Hematopoietic multipotent progenitor cell (in vitro differentiated cells): ENCODE measurements at places on chromosomes 12 and 14. TPM values are rescaled to one million over a fixed set of nuclear protein-coding genes. Genes with fewer than 3 reads are reported as not detected.
A peak's percentile ranks its signal among the peaks of the same experiment; 100 is the strongest.

KRT78 gene
- not detected for total RNA-seq

SOAT2 gene
- under 0.01 TPM for total RNA-seq

EIF2S1 gene
- total RNA-seq = 20.2 TPM

MAP3K9 gene
- total RNA-seq = 0.27 TPM

CCDC184 gene
- 0.54 TPM for total RNA-seq

NR1H4 gene
- total RNA-seq = not detected

ATG2B gene
- total RNA-seq = 16.2 TPM

GSKIP gene
- 8.6 TPM for total RNA-seq

ERP27 gene
- 1.3 TPM for total RNA-seq

KRT8 gene
- 7.3 TPM for total RNA-seq

DNA sequence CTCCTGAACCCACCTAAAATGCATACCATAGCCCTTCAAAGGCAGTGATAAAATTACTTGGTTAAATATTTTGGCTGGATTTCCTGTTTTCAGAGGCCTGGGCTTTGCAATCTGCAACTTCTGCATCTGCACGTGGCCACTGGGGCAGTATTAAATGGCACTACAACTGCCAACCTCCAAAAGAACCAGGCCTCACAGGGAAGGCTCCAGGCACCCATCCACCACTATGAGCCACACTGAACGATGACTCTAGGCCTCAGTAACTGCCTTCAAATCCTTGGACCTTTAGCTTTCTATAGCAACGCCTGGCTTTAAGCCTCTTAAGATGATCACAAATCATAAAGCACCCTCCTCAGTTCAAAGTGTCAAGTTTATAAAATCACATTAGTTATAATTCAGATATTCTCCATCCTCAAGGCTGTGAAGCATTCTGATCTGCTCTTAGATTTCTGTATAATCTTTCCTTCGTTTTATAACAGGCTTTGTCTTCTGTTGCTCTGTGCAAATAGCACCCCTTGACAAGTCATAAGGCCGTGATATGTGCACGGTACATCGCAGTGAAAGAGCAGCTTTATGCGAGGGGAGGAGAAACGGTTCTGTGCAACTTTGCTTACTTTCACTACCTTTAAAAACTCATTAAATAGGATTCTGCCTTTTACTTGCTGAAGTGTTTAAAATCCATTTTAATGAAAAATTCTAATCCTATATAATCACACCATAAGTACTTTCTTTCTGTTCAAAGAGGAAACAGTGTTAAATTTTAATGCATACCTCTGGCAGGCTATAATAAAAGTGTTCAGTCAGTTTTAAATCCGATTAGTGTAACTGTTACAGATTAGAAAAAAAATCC is 196.4 kb upstream of the G2E3 start:
- no peak for DNase-seq

DNA sequence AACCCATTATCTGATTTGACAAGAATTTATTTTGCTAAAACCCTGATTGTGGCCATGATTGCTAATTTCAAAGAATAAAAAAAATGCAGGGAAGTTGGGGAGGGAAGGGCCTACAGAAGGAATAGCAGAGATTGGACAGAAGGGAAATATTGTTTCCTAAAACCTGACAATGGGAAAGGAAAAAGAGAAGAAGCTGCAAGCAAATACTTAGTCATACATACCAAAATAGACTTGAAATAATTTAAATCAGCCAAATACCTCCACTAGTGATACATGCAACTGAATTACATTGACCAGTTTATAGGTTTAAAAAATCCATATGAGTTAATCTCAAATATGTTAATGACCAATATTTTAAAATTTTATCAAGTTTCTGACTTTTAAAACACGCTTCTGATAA is 75.1 kb downstream of the PELI2 start:
- DNase-seq = no peak

DNA sequence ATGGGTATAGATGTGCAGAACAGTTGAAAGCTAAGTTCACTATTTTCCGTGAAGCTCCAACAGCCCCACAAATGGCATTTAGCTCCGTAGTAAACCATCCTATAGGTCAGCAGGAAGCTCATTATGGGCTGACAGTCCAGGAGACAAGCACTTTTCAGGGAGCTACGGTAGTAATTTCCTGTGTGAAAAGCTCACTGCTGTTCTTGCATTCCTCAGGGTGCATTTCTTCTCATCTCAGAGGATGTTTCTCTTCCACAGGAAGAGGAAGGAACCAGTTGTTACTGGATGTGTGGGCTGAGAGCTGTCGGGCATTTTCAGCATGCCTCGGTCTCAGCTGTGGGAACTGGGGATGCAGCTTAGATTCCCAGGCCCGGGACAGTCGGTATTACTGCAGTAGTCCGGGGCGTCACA is 72.8 kb downstream of the GALNT4 start:
- no peak for DNase-seq

- DNase-seq = no peak
Observed at GRCh38 chr12:50467439-50467838, 37.3 kb upstream of the DIP2B start.

DNA sequence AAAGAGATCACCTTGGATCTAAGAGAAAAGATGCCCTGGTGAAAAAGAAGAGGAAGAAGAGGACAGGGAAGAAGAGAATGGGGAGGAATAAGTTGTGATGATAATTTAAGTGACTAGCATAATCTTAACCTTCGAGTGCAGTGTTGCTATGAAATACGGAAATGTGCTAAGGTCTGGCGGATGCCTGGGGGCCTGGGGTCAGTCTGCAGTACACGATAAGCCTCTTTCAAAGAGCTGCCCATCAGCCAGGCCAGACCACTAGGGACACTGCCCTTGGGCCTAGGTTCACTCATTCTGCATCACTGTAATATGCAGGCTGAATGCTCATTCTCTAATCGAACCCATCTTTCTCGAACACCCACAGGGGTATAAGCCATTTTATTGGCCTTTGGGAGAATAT is 83.4 kb downstream of the PLEKHG3 start:
- DNase-seq = no peak

DNA sequence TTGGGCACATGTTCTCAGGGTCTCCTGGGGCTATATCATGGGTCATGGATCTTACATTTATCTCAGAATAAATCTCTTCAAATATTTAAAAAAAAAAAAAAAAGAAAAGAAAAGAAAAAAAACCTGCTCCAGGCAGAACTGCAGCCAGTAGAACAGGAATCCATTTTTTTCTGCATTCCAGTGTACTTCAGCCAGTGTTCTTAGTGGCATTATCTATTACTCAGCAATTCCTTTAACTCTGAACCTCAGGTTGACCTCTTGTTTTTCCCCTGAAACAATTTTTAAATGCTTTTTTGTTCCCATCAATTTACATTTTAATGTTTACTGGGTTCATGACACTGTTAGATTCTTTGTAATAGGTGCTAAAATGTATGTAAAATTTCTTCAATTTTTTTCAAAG is 66.7 kb upstream of the STXBP6 start:
- no peak for DNase-seq

GRCh38 chr12:32134101-32134888 is 27.6 kb downstream of the BICD1 start:
- peak; percentile 84 for DNase-seq

- no peak for DNase-seq
Observed at GRCh38 chr14:68374682-68375081, 418.2 kb downstream of the ZFP36L1 start.

DNA sequence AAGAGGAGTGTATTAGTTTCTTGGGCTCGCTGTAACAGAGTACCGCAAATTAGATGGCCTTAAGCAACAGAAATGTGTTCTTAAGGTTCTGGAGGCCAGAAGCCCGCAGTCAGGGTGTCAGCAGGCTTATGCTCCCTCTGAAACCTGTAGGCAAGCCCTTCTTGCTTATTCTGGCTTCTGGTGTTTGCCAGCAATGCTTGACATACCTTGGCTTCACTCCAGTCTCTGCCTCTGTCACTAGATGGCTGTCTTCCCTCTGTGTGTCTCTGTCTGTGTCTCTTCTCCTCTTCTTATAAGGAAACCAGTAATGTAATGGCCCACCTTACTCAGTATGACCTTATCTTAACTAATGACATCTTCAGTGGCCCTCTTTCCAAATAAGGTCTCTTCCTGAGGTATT is 85.1 kb downstream of the DERA start:
- no peak for DNase-seq

GRCh38 chr14:101301011-101301410 is 260.3 kb upstream of the DIO3 start:
- no peak for DNase-seq

DNA sequence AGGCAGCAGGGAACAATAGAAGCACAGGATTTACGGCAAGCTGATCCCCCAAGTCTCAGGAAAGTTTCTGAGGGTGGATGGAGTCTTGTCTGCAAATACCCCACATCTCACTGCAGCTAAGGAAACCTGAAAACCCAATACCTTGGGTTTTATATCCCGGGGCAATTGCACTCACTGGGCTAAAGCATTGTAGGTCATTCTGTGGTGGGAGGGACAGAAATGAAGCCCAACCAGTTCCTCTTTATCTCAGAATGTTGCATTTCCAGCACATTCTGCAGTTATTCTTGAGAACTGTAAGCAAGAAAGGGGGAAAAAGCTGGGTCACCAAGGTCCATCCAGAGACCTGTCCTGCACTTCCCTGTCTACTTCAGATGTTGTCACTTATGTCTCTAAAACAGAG is 39.8 kb downstream of the C12orf42 start:
- no peak for DNase-seq

- no peak for DNase-seq
Observed at GRCh38 chr12:57240926-57241401, 10.0 kb downstream of the STAC3 start.

GRCh38 chr12:117367006-117367638 is 5.7 kb upstream of the NOS1 start:
- no peak for DNase-seq

DNA sequence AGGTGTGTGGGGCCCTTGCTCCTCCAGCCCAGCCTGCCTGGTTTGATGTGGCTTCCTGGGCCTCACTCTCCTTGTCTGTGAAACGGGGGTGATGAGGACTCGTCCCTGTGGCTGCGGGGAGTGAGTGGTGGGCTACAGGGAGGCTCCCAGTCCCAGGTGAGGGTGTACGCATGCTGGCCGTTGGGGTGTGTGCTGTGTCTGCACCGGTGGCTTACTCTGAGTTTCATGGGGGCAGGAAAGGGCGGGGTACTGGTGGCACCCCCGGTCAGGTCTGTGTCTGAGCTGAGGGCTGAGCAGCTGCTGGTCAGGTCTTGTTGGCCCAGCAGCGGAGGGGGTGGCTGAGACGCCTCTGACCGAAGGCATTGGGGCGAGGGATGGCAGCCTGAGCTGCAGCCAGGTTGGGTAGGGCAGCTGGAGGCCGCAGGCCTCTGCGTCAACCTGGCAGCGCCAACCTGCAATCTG is 11.2 kb downstream of the ULK1 start:
- no peak for DNase-seq

DNA sequence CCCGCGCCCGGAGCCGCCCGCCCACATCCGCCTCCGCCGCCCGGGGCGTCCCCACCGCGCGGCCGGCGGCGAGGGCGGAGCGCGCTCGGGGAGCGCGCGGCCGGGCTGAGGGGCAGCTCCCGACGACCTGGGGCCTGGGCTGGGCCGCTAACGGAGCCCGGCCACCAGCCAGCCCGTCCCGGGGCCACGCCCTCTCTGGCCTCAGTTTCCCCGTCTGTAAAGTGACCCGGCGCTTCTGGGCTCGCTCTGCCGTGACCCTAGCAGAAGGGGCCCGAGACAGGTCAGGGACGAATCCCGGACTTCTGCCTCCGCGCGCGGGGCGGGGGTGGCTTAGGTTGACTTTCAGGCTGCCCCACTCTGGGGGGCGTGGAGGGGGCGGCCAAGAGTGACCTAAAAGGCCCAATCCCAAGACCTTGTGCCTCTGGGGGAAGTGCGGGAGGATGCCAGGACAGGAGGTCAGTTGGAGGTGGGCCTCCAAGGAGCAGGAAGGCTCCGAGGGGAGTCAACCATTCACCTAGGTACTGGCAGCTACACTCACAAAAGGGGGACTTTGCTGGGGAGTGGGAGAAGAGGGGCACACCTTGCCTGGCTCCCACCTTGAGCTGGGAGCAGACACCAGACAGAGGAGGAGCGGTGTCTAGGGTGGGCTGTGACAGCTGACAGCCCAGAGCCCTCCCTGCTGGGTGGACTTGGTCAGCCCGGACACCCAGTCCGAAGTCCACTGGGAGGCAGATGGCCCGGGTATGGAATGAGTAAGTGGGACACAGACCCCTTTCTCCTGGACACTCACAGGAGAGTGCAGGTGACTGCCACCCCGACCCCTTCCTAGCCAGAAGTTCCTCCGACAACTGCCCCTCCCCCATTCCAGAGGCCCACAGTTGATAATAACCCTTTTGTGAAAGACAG is 486 bp upstream of the AKT1 start:
- DNase-seq = peak; percentile 42

GRCh38 chr14:49092345-49092744 is 493.8 kb downstream of the RPS29 start:
- no peak for DNase-seq

DNA sequence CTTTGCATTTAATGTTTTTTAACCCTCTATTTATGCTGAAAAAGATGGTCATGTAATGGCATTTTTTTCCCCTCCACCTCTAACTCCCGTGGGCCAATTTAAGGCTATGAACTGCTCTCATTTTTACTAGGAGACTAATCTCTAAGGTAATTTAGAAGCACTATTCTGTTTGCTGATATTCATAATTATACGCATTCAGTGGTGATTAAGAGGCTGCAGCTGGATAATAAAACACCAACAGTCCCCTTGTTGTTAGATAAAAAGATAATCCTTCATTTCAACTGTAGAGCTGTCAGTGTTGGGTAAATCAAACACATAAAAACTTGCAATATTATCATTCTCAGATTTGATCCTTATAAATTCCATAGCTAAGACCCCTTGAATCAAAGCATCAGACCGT is 8.9 kb downstream of the MYO1H start:
- no peak for DNase-seq

- no peak for DNase-seq
Observed at GRCh38 chr12:116735084-116735483, 2.8 kb downstream of the SPRING1 start.

DNA sequence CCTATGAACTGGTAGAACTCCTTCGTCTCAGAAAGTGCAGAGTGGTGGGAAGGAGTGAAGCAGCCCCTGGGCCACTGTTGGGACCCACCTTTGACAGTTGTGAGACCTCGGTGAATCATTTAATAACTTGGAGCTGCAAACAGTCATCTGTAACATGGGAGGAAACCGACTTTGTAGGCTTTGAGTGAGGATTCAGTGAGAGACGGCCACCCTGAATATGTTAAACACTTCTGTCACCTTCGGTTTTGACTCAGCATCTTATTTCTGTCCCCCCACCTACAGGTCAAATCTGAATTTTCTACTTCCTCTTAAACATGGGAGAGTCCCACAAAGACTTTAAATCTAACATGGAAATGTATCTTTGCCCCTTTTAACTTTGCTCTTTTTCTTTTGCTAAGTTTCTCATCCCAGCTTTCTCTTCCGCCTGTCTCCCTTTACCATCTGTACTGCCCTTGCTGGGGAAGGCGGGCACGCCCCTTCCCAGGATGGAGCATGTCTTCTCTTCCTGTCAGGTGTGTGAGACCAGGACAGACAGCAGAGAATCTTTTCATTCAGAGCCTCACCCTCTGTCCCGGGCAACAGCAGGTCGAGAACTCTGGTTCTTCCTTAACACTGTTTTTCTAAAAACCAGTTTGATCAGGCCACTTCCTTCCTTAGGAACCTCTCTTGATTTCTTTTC is 37.1 kb downstream of the ZC3H14 start:
- DNase-seq = no peak

DNA sequence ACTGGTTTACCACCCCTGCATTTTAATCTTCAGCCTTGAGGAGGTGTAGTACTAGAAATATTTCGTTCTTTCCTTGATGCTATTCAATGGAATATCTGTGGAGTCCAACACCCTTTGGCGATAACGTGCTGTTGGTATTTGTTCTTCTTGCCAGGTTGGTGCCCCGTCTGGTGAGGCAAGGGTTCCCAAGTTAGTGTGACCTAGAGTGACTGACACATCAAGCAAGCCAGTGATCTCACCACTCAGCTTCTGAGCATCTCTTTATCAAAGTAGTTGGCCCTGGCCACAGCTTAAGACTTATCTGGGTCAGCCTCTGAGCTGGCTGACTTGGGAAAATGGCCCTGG is 60.2 kb downstream of the PLXNC1 start:
- no peak for DNase-seq
